ENCODE measurements at places on chromosomes 6 and 20.

GRCh38 chr6:155882527-155883333 lies 427.1 kb upstream of the NOX3 start:
- peak; percentile 48 for ATAC-seq

DNA sequence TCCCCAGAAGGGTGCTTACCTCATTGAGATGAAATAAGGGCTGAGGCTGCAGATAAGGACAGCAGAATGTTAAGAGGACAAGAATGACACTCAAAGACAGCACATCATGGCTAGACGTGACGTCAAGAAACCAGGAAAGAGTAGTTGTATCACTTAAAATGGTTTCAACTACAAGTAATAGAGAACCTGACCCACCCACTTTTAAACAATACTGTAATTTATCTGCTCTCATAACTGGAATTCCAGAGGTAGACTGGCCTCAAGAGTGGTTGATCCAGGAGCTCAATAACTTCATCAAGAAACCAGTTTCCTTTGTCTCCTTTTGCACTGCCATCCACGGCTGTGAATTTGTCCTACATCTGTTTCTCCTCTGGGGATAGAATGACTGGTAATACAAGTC lies 187.1 kb downstream of the EYA4 start:
- ATAC-seq = no peak

GRCh38 chr20:63538204-63539091 lies 1.3 kb upstream of the PTK6 start:
- ATAC-seq = no peak

DNA sequence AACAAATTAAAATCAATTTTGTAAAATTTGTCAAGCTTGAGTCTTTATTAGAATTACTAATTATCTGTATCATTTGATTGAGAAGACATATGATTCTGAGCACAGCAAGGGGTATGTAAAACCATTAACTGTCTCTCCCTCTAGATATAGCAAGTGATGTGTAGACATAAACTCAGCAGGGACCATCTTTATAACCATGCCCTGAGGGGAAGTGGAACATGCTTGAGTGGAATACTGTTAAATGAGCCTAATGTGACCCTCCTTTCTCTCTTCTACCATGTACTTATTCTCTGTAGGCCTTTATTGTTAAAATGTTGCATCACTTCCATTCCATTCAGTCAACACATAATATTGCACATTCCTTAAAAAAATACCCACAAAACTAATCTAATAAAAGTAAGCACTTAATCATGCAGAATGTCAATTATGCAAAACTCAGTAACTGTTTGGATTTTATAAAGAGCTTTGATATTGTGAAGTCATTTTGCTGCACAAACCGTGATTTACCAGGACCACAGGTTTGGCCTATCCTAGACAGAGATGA lies 896.6 kb upstream of the MANEA start:
- ATAC-seq = no peak

DNA sequence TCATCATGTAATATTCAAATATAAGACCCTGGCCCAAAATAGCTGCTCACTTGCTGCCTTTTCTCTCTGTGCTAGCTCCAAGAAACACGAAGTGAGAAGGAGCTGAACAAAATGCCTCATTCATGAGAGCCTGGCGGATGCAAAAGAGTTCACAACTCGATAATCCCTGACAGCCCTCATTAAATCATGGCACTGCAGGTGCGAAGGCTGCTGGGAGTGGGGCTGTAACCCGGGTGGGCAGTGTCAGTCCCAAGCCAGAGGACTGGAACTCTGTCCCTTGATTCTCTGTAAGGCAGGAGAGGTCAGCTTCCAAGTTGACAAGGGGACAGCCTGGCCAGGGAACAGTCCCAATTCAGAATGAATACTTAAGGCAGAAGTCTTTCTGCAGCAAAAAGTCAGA lies 318.5 kb downstream of the CDC5L start:
- ATAC-seq = no peak

DNA sequence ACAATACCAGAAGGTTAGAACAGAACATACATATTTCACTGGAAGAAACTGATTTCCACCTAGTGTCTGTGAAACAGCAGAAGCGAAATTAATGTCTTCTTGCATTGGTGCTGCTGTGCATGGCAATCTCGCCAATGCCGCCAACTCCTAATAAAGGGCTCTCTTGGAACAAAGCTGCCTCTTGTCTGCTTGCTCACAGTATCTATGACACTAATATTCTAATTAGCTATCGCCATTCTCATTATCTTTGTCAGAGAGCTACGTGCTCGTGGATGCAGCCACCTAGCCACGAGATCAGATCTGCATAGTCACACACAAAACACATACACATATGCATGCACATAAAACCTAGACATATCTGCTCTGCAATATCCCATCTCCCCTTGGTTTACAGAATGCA lies 145.9 kb upstream of the OLIG3 start:
- no peak for ATAC-seq

GRCh38 chr6:68139130-68139529 lies 496.0 kb upstream of the ADGRB3 start:
- no peak for ATAC-seq

DNA sequence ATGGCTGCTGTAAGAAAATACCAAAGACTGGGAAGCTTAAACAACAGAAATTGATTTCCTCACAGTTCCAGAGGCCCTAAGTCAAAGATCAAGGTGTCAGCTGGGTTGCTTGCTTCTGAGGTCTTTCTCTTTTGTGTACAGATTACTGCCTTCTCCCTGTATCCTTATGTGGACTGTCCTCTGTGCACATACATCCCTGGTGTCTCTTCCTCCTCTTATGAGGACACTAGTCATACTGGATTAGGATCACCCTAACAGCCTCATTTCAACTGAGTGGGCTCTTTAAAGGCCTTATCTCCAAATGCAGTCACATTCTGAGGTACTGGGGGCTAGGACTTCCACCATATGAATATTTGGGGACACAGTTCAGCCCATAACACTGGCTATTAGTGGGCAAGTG lies 130.0 kb upstream of the DTNBP1 start:
- ATAC-seq = no peak

DNA sequence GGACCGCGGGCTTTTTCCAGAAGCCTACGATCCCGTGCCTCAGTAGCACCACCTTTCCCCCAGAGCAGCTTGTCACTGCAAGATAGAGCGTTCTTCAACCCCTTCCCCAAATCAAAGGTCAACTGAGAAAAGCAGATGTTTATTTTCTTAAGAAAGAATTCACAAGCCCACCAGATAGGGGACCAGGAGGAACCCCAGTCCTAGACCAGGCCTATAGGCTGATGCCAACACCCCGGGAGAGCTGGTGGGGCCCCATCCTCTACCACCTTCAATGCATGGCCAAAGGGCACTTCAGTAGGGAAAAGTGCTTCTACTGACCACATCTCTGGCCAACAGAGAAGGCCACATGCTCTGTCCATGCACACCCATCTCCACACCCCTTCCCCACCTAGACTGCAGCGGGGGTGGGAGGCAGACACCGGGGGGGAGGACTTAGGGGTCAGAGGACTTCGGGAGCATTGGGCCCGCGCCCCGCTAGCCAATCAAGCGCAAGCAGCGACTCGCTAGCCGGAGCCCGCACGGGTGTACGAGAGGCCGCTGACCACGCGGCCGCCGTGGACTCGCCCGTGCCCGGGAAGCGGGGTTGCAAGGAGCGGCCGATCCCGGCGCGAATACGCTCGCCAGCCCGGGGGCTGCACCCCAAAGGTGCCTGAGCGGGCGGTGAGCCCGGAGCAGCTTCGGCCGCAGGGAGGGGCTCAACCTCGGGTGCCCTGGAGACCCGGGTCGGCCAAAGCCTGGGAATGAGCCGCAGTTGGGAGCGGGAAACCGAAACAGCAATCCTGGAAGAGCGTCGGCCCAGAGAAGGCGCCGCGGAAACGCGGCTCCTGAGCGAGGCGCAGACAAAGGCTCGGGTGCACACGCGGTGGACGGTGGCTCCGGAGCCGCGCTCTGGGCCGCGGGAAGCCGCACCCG lies 2.8 kb downstream of the PDE10A start:
- ATAC-seq = no peak

- no peak for ATAC-seq
Measured at GRCh38 chr20:56088375-56088774, 83.1 kb upstream of the CBLN4 start.

DNA sequence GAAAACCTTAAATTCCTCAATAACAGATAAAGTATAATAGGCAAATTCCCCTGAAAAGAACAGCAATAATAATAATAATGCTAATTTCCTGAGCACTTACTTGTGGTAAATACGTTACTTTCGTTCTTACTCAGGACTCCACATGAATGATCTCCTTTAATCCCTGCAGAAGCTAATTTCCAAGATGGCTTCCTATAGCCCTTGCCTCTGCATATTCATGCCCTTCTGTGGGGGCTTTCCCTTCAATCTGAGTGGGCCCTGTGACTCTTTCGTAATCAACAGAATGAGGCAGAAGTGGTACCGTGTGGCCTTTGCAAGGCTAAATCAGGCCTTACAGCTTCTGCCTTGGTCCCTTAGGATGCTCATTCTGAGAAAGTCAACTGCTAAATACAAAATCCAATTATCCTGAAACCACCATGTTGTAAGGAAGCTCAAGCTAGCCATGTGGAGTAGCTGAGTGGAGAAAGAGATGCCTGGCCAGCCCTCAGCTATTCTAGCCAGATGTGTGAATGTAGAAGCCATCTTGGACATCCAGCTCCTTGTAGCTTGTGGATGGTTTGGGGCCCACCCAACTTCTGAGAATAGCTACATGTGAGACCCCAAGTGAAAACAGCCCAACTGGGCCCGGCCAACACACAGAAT lies 50.5 kb downstream of the MCUR1 start:
- ATAC-seq = peak; percentile 92

DNA sequence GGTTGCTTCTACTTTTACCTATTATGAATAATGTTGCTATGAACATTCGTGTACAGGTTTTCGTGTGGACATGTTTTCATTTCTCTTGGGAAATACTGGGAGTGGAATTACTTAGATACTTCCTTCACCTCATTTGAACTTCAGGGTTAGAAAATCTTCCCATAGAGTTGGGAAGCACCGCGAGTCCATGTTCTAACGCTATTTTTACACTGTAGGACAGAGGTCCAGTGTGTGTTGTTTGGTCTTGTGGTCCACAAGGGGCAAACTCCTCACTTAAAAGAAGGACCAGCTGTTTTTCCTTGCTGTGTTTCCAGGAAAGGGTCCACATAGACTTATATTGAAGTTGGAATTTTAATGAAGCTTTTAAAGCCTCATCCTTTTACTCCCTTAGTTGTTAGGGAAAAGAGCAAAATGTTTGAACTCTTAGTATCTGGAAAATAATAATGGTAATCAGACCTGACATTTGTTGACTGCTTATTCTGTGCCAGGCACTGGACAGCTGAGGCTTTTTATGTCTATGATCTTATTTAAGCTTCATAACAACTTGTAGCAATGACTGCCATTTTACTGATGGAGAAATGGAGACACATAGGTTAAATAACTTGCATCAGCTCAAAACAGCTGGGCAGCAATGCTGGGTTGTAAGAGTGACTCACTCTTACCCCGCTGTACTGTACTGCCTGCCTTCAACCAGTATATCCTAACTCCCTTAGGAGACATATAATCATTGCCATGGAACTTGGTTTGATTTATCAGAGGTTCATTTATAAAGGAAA lies 52.0 kb downstream of the CDC5L start:
- ATAC-seq = no peak

- ATAC-seq = no peak
Measured at GRCh38 chr6:166877906-166878305, 78.4 kb downstream of the RNASET2 start.

GRCh38 chr6:43858161-43859153 lies 88.4 kb downstream of the VEGFA start:
- no peak for ATAC-seq

DNA sequence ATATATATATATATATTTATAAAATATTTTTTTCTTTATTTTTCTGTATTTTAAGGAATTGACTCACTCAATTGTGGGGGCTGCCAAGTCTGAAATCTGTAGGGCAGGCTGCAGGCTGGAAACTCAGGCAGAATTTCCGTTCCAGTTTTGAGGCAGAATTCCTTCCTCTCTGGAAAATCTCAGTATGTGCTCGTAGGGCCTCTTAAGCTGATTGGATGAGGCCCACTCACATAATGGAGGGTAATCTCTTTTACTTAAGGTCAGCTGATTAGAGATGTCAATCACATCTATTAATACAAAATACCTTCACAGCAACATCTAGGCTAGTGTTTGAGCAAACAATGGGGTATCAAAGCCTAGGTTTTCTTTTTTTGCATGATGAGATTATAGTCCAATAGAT lies 244.7 kb upstream of the RNF24 start:
- no peak for ATAC-seq

- no peak for ATAC-seq
Measured at GRCh38 chr20:44728801-44729443, 13.8 kb downstream of the CCN5 start.

DNA sequence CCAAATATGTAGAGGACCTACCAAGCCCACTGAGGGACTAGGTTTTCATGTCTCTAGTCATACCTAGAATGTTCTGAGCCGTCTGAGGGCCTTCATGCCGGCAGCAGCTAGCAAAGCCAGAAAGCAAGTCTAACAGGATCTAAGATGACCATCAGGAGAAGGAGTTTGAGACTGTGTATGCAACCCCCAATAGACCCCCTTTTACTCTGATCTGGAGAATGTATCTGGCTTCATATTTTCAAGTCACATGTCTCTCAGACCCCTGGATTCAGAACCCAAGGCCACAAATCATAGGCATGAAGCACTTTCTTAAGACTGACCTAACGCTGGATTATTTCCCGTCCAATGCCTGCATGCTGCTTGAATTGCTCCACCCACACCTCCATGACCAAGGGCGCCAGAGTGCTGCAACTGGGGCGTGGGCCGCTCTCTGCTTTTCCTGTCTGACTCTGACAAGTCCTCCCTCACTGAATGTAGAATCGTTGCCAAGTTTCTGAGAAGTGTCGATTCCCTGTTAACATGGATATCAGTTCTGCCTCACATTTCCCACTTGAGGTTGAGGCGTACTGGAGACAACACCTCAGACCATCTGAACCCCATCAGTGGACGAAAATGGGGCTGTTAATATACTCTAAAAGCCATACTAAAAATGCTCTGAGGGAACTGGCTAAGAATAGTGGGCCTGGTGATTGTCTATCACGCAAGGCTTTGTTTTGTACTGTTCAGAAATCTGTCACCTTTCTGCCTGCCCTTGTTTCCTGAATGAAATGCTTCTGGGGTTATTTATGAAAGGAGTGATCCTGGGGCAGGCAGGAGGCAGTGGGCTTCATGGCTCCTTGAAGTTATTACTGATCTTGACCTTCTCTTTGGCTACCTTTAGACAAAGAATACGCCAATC lies 23.9 kb upstream of the ASXL1 start:
- ATAC-seq = peak; percentile 73

GRCh38 chr6:129212081-129212480 lies 329.1 kb downstream of the LAMA2 start:
- ATAC-seq = no peak

- ATAC-seq = no peak
Measured at GRCh38 chr20:32823078-32823477, 3.3 kb downstream of the MAPRE1 start.
